Stimulated activated CD8-positive, alpha-beta memory T cell treated with anti-CD3 and anti-CD28 coated beads, Interleukin-7, amount 100 ng/mL, for 1 hour (primary cell): ENCODE measurements at places on chromosomes 3 and 15.

DNA sequence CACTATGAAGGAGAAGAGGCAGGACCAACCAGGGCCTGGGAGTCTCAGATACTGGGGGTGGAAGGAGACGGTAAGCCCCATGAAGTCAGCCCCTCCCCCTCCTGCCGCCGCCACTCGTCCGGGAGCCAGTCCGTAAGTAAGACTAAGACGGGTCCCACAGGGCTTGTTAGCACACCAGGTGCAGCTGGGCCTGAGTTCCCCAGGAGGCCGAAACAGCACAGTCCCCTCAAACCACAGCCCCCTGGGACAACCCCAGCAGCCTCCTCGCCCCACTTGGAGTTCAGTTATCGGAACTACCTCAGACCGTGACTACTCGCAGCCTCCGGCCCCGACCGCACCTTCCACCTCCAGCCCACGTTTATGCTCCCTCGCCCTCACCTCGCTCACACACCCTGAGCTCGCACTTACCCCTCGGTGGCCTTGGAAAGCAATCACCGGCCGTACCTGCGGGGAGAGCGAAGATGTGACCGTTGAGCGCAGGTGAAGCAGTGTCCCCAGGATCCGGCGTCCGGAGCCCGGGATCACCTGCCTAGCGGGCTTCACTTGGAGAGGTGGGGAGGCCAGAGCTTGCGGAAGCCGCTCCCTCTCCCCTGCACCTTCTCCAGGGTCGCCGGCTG, 557 bp downstream of the ELL3 start:
- DNase-seq: no peak

DNA sequence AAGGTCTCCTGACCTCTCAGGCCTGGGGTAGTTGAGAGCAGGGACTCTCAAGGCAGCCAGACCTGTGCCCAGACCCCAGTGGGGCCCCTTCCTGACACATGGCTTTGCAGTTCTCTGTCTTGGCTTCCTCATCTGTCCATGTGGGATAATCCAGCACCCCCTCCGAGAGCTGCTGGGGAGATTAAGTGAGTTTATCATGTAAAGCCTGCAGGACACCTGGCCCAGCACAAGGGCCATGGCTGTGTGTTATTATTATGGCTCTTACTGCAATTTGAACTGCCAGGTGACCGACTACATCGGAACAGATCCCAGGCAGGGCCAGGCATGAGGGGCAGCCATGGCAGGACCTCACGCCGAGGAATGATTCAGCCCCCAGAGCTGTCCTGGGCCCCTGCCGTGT, 12.6 kb downstream of the DUSP7 start:
- DNase-seq: no peak

GRCh38 chr3:87949189-87949878, 109.5 kb downstream of the CGGBP1 start:
- no peak for DNase-seq

GRCh38 chr3:183634707-183635106, 716 bp upstream of the KLHL24 start:
- no peak for DNase-seq

DNA sequence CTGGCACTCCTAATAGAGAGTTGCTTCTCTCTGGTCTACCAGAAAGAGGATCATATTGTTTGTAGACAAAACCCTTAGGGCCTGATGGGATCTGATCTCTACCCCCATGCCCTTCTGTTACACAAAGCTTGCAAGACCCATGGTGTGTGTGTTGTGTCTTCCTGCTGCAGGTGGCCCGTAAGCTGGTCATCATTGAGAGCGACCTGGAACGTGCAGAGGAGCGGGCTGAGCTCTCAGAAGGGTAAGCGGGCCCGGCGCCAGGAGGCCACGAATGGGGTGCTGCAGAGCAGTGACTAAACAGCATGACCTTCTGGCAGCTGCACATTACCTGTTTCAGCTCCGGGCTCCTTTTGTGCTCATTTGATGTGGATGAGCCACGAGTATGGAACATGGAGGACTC, 18.2 kb downstream of the TPM1 start:
- no peak for DNase-seq

DNA sequence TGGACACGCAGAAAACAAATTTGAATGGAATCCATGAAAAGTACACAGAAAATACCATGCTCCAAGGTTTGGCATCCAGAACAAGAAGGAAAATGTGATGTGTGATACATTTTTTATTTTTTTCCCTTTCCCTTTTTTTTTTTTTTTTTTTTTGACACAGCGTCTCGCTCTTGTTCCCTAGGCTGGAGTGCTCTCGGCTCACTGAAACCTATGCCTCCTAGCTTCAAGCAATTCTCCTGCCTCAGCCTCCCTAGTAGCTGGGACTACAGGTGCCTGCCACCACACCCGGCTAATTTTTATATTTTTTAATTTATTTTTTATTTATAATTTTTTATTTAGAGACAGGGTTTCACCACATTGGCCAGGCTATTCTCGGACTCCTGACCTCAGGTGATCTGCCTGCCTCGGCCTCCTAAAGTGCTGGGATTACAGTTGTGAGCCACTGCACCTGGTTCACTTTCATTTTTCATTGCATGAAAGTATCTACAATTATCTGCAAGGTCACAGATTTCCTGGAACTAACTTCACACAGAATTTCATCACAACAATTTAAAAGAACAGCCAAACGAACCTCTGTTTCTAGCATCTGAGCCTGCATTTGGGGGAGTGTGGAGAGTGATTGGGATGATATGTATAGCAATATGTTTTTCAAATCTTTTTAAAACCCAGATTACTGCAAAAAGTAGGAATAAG, 8.3 kb downstream of the POU1F1 start:
- no peak for DNase-seq

DNA sequence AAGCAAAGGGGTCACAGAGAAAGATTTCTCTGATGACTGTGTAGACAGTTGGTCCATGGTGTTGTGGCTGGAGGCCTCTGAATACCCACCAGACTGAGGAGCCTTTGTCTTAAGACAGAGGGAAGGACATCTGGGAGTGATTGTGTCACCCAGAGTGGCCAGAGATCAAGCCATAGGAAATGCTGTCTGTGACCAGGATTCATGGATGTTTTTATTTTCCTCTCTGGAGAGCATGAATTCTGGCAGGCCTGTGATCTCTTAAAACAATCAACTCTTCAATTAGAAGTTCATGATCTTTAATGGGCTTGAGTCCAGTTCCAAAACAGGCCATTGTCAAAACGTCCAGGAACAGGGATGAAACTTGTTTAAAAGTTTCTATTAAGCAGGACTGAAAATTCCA, 198.9 kb upstream of the CTDSPL start:
- DNase-seq: no peak

- no peak for DNase-seq
Observed at GRCh38 chr3:40020689-40021088, 211.3 kb downstream of the MYRIP start.

GRCh38 chr3:72186400-72186855, 401.5 kb upstream of the PROK2 start:
- DNase-seq: no peak

DNA sequence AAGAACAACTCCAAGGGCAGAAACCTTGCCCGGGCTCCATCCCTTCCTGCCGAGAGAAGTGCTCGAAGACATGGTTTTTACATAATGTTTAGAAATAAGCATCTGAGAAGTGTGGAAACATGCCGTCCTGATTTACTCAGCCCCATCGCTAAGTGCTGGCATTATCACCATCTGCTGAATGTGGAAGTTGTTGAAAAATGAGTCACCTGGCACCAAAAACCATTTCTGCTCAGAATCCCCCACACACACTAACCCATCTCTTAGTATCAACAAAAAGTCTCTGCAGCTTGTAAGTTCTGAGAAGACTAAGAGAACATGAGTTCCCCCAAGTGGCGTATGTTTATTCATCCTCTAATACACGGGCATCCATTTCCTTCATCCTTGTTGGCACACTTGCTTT, 51.0 kb upstream of the ARL8B start:
- DNase-seq: no peak

DNA sequence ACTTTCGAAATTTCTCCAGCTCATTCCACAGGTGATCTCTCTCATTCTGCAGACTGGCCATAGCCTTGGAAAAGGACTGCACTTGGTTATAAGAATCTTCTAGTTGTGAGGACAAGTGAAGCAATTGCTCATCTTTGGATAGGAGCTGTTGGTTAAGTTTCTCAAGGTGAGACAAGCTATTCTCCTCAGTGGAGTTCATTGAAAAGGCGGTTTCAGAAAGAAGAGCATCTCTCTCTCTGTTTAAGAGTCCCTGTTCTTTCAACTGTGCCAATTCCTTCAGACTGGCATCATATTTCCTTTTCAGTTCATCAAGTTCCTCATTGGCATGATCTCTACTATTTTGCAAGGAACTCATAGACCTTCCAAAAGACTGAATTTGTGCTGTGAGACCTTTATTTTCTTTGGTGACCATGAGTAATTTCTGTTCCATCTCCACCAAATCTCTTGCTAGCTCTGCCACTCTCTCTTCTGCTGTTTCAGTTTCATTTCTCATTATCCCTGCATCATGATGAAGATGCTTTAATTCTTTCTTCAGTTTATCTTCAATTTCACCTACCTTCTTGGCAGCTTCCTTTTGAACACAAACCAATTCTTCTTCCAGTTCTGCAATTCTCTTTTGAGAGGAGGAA, 30.2 kb upstream of the HCLS1 start:
- DNase-seq: no peak

DNA sequence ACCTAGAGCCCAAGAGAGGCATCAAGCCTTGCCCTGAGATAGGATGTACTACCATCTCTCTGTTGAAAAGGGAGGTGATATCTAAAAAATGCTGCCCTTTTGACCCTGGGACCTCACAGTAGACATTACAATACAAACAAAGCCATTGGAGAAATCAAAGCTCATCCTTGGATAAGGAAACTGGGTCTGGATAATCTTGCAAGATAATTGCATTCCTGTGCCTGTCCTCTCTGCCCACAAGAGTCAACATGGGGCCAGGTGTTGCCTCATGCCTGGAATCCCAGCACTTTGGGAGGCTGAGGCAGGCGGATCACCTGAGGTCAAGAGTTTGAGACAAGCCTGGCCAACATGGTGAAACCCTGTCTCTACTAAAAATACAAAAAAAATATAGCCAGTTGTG, 57.3 kb upstream of the DLG1 start:
- DNase-seq: no peak

DNA sequence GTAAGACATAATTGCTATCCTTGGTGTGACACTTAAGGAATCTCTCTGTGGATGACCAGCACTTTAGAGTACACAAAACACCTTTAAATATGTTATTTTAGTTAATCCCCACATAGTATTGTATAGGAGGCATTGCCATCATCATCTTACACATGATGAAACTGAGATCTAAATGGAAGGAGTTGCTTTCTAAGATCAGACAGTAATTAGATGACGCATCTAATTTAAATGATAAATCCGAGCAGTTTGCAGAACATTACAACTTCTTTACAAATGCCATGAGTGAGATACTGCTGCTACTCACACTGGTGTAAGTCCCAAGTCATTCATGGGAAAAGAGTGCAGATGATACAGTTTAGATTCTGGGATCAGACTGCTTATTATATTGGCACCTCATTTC, 431.9 kb downstream of the MFSD1 start:
- no peak for DNase-seq

DNA sequence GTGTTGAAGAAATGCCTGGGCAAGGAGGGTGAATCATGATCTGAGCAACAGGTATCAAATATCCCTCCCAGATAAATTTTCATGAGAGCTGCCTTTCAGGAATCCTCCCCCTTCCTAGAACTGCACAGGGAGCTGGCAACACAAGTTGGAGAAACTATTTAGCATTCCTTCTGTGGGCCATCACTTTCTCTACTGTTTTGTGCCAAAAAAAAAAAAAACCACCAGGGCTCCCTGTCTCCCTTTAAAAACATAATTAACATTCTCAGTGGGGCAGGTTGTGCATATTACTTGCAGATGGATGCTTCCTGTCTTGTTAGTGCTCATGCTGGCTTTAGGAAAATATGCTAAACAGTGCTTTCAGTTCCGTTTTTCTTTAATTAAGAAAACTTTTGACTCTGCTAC, 234.9 kb upstream of the LMCD1 start:
- DNase-seq: no peak

DNA sequence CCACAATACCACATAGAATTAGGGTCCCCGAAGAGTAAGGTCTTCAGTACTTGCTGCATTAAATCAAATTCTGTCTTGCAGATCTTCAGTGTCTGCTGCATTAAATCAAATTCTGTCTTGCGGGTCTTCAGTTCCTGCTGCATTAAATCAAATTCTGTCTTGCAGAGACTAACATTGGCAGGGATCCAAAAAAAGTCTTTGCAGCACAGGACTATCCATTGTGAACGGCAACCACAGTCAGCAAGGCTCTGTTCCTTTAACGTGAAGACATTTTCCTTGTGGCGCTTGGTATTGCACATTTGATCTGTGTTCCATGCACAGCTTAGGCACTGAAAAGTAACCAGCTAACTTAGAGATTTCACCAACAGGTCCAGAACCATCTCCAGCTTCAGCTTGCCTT, 46.8 kb upstream of the POMGNT2 start:
- no peak for DNase-seq

DNA sequence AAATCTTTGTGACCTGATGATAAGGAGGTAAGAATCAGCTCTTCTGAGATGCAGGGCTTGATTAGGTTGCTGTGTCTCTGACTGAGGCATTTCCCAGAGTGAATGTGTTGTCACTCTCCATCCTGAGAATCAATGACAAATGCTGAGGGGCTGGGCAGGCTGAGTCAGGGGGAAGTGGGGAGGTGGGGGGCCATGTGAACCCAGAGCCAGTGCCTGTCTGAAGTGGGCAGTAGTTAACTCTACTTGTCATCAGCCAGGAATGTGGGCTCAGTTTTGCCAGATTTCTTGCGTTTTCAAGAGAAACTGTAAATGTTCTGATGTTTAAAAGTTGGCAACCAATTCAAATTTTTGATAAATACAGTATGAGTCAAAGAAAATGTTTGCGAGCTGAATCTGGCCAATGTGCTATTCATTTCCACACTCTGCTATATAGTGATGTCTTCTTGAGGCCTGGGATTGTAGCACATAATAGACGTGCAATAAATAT, 3.1 kb upstream of the BNC1 start:
- DNase-seq: no peak

DNA sequence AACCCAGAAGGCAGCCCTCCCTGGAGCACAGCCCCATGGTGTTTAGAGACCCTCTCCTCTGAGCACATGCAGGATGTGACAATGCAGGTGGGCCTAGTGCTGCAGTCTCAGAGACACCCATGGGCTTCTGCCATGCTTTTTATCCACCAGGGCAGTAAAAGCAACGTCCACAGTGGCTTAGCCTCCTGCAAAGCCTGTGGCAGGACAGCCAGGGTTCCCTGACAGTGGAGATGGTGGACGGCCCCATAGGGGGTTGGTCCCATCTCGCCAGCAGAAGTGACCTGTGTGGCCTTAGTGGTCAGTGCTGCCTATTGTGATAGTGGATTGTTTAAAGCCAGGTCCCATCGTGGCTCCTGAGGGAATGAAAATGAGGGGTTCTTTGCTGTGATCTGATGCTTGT, 46.6 kb downstream of the APBA2 start:
- no peak for DNase-seq

GRCh38 chr3:186608624-186609215, 4.1 kb upstream of the AHSG start:
- DNase-seq: no peak

DNA sequence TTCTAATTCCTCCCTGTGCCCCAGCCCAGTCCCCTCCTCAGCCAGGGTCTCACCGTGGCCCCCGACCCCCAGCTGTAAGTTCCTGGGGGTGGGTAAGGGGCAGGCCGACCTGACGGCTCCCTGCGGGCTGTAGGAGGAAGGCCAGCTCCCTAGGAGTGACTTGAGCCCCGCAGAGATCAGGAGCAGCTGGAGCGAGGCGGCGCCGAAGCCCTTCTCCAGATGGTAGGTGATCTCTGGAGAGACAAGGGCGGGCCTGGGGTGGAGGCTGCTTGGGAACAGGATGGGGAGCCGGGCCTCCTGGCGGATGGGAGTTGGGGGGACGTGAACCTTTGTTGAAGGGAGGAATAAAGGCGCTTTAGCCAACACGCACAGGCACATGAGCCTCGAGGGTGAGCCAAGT, 4.2 kb downstream of the SLC28A1 start:
- DNase-seq: no peak

GRCh38 chr3:188964957-188965356, 206.8 kb upstream of the TPRG1 start:
- DNase-seq: no peak
